ENCODE measurements at places on chromosomes 6 and 20.

DNA sequence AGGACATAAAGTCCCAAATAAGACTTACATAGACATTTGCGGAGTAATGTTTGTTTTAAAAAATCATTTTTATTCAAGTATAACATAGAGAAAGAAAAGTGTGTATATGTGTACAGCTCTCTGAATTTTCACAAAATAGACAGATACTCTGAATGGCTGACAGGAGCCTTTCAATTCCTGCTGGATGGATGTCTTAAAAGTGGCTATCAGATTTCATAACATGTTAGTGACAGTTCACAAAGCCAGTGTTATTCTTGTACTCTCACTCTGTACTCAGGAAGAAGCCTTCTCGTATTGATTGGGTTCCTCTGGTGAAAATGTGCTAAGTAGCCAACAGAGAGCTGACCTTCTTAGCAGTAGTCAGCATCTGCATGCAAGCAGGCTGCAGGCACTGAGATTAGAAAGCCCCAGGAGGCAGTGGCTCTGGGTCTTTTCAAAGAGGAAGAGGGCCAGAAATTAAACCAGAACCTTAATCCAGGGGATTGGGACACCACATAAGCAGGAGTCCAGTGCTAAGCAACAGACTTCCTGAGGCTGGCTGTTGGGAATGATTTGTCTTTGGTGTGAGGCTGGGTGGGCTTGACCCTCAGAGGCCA lies 19.7 kb downstream of the SLC17A4 start:
- no peak for DNase-seq

- DNase-seq: no peak
These were observed 33.2 kb upstream of the AKAP7 start for GRCh38 chr6:131101911-131102680.

- DNase-seq: no peak
These were observed 378.1 kb upstream of the JARID2 start for GRCh38 chr6:14867802-14868201.

DNA sequence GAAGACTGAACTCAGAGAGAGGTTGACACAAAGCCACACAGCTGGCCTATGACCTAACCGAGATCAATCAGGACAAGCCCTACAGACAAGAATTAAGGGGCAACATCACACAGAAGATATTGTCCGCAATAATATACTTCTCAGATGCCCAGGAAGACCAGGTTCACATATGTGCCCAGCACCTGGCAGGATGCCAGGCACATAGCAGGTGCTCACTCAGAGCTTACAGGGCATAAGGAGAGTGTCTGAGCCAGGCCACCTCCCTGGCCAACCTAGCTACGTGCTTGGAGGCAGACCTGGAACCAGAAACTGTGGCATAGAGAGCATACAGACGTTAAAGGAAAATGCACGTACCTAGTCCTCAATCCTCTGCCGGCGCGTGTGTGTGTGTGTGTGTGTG lies 87.0 kb upstream of the LRFN2 start:
- DNase-seq: no peak

DNA sequence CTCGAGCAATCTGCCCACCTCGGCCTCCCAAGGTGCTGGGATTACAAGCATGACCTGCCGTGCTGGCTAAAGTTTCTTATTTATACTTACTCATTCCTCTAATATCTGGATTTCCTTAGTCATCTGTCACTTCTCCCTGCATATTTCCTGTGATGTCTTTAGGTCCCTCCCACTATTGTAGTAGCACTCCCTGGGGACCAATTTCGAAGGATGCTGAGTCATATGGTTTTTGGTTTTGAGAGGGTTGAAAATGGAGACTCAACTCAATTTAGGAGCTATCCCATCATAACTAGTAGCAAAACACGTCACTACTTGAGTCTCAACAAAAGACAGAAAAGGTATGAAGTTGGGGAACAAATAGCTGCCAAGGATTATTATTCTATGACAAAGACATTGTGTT lies 20.2 kb downstream of the MCUR1 start:
- DNase-seq: no peak
